Activated CD8-positive, alpha-beta T cell treated with anti-CD3 and anti-CD28 coated beads for 36 hours (primary cell): ENCODE measurements at places on chromosomes 4 and X.
A peak's percentile ranks its signal among the peaks of the same experiment; 100 is the strongest.

GRCh38 chrX:118228041-118228440, 111.4 kb upstream of the KLHL13 start:
- no peaks in the 10 kb centered on the region for H3K36me3 ChIP-seq
- H3K4me1 ChIP-seq, result peaks cover 3% of the 10 kb centered on the region
- H3K4me3 ChIP-seq, result no peak overlapping the region
- H3K27ac ChIP-seq, result no peak overlapping the region

DNA sequence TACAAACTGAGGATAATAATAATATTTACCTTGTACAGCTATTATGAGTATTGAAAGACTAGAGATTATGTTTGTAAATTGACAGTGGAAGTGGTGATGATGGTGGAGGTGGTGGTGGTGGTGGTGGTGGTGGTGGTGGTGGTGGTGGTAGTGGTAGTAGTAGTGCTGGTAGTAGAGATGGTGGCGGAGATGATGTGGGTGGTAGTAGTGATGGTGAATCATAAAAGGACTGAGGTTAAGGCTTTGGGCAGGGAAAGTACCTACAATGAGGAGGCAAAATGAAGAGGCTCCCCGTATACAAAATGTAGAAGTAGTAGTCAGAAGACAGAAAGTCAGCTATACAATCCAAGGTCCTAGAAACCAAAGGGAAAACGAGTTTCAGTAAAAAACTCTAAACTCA, 214.1 kb downstream of the BCOR start:
- H3K4me3 ChIP-seq, result no peak overlapping the region
- H3K27ac ChIP-seq, result peak overlapping the region; percentile 82
- H3K36me3 ChIP-seq, result peaks cover 3% of the 10 kb centered on the region
- H3K27me3 ChIP-seq, result peaks cover 8% of the 10 kb centered on the region
- H3K4me1 ChIP-seq, result peaks cover 17% of the 10 kb centered on the region

GRCh38 chrX:23993012-23993633, 33.9 kb downstream of the KLHL15 start:
- peaks cover 22% of the 10 kb centered on the region for H3K4me1 ChIP-seq
- peaks cover 32% of the 10 kb centered on the region for H3K36me3 ChIP-seq
- no peaks in the 10 kb centered on the region for H3K27me3 ChIP-seq
- peak overlapping the region; percentile 78 for H3K27ac ChIP-seq
- DNase-seq, result peak; percentile 9

DNA sequence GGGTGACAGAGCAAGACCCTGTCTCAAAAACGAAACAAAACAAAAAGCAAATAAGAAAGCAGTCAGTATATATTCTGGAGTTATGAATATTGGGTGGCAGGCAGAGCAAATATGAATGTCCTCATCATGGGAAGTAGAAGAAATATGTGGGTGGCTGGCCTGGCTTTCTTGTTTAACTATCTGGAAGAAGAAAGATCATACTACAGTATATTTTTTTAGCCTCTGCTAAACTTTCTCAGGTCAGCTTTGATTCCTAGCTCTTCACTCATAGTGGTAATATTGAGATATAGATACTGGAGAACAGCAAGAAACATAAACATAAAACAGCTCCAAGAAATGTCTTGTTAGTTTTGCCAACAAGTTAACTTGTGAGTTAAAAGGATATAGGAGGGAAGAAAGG, 192.5 kb downstream of the SOWAHB start:
- no peaks in the 10 kb centered on the region for H3K36me3 ChIP-seq
- no peak for DNase-seq
- H3K27me3 ChIP-seq, result peaks cover 8% of the 10 kb centered on the region
- H3K27ac ChIP-seq, result no peak overlapping the region

GRCh38 chrX:10571260-10571659, 49.1 kb downstream of the MID1 start:
- H3K36me3 ChIP-seq, result no peaks in the 10 kb centered on the region
- H3K4me1 ChIP-seq, result no peaks in the 10 kb centered on the region
- DNase-seq, result no peak
- H3K27ac ChIP-seq, result no peak overlapping the region
- no peak overlapping the region for H3K4me3 ChIP-seq

- H3K27ac ChIP-seq, result no peak overlapping the region
- DNase-seq, result no peak
- peaks cover 4% of the 10 kb centered on the region for H3K27me3 ChIP-seq
These were observed 14.3 kb upstream of the HSD17B11 start for GRCh38 chr4:87405211-87405820.

GRCh38 chr4:28772066-28772465, 1911.4 kb downstream of the STIM2 start:
- no peaks in the 10 kb centered on the region for H3K4me1 ChIP-seq
- no peaks in the 10 kb centered on the region for H3K36me3 ChIP-seq
- H3K4me3 ChIP-seq, result no peak overlapping the region

- H3K36me3 ChIP-seq, result no peaks in the 10 kb centered on the region
- H3K4me1 ChIP-seq, result no peaks in the 10 kb centered on the region
- no peak overlapping the region for H3K27ac ChIP-seq
These were observed 31.3 kb downstream of the EMCN start for GRCh38 chr4:100486496-100486895.

DNA sequence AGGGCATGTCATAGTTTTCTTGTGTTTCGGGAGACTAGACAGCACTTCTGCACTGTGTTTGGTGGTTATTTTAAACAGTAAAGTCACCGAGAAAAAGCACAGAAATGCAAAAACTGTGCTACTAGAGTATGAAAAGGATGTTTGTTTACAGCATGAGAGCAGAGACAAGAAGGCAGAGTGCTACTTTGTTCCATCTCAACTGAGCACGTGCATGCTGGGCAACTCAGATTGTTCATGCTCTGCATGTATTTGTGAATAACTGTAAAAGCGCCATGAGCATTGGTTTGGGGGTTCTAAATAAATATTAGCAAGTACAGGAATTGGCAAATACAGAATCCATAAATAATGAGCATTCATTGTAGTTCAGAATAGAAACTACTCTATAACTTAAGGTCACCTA, 7.4 kb downstream of the EVC start:
- H3K4me1 ChIP-seq, result no peaks in the 10 kb centered on the region
- H3K27me3 ChIP-seq, result peaks cover 4% of the 10 kb centered on the region
- no peak overlapping the region for H3K4me3 ChIP-seq
- H3K27ac ChIP-seq, result no peak overlapping the region

GRCh38 chrX:48490661-48491060, 14.7 kb downstream of the FTSJ1 start:
- H3K36me3 ChIP-seq, result peaks cover 1% of the 10 kb centered on the region
- no peak for DNase-seq
- no peak overlapping the region for H3K4me3 ChIP-seq

DNA sequence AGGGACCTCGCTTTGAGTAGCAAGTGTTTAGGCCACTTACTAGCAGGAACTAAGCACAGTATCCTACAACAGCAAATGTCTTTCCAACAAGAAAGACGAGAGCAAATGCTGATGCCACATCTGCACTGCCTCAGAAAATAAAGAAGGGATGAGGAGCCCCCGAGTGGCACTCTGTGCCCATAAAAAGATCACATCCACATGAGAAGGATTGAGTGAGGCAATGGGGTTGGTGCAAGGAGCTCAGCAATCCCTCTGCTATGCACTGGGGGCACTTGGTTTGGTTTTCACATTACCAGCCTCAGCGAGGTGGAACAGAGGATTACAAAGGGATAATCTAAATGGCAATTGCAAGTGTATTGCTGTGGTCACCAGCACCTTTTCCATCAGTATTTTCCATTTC, 252.8 kb upstream of the SLC7A11 start:
- H3K27ac ChIP-seq, result no peak overlapping the region
- H3K4me3 ChIP-seq, result no peak overlapping the region
- no peaks in the 10 kb centered on the region for H3K4me1 ChIP-seq
- H3K27me3 ChIP-seq, result no peaks in the 10 kb centered on the region

DNA sequence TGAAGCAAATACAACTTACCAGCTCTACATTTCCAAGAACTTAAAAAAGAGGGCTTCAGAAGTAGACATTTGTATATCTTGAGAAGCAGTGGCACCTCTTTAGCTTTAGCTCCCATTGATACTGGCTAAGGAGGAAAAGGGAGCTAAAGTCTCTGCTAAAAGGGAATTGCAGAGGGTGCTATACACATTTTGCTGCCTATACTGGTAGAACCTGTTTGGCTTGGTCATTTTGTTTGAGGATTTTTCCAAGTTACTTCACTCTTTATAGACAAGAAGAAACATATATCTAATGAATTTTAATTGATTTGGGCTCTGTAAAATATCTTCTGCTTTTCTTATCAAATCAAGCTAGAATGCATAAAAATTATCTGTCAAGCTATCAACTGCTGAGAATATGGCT, 11.8 kb downstream of the PAPSS1 start:
- H3K27ac ChIP-seq, result no peak overlapping the region
- no peak for DNase-seq
- peaks cover 15% of the 10 kb centered on the region for H3K4me1 ChIP-seq
- peaks cover 30% of the 10 kb centered on the region for H3K36me3 ChIP-seq

GRCh38 chrX:37679888-37680287, 5.7 kb upstream of the XK start:
- peaks cover 2% of the 10 kb centered on the region for H3K27me3 ChIP-seq
- H3K4me3 ChIP-seq, result no peak overlapping the region
- peaks cover 8% of the 10 kb centered on the region for H3K4me1 ChIP-seq
- no peaks in the 10 kb centered on the region for H3K36me3 ChIP-seq

DNA sequence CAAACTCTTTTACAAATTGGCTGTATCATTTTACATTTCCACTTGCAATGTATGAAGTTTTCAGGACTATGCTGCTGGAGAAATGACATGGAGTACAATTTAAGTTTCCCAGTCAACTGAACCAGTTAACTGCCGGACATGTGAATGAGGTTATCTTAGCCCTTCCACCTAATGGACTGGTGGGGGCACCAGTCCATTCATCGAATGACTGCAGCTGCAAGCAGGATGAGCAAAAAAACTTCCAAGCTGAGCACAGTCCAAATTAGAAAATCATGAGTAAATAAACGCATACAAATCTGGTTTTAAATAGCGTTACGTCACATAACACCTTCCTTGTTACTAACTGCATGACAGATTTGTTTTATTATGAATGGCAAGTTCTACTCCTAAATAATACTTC, 1131.5 kb downstream of the PCDH18 start:
- no peaks in the 10 kb centered on the region for H3K4me1 ChIP-seq
- H3K36me3 ChIP-seq, result no peaks in the 10 kb centered on the region
- H3K4me3 ChIP-seq, result no peak overlapping the region

- no peaks in the 10 kb centered on the region for H3K36me3 ChIP-seq
- no peak overlapping the region for H3K4me3 ChIP-seq
- no peak overlapping the region for H3K27ac ChIP-seq
- peaks cover 27% of the 10 kb centered on the region for H3K4me1 ChIP-seq
- DNase-seq, result no peak
- no peaks in the 10 kb centered on the region for H3K27me3 ChIP-seq
These were observed 80.5 kb downstream of the FAM53A start for GRCh38 chr4:1603413-1604135.

- peak; percentile 4 for DNase-seq
- peaks cover 14% of the 10 kb centered on the region for H3K4me1 ChIP-seq
- H3K27ac ChIP-seq, result no peak overlapping the region
- no peak overlapping the region for H3K4me3 ChIP-seq
These were observed 34.4 kb upstream of the BLTP1 start for GRCh38 chr4:122117743-122118142.

DNA sequence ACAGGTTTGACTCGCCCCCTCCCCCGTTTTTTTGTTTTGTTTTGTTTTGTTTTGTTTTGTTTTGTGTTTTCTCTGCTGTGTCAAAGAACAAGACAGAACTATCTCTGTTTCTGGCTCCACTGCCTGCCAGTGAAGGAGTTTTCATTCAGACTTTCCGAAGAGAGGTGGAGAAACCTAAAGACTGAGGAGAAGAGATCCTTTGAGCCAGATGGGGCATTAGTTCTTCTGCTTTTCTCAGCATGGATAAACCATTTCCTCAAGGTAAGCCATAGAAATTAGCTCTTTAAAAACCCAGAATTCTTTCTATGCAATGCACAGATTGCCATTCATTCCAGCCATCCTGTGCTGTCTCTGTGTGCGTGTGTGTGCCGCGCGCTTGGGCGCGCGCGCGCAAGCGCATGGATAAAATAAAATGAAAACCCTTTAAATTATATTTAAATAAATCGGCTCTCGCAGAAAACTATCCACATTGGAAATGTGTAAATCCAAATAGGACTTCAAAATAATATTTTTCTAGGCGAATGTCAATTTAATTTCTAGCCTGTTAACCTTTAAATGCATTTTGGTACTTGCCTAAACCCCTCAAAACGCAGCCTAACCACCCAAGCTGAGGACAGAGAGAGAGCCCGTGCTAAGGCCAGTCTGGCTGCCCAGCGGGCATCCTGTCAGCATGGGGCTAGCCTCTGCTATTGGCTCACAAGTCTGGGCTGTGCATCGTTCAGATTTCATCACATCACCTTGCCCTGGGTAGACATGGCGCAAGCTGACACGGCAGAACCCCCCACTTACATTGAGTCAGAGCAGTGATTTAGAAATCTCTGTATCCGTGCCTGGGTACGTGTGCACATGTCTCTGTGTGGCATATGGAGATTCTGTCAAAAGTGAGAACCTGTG, 113.0 kb upstream of the VAMP7 start:
- H3K4me1 ChIP-seq, result peaks cover 6% of the 10 kb centered on the region
- H3K27me3 ChIP-seq, result no peaks in the 10 kb centered on the region
- H3K27ac ChIP-seq, result no peak overlapping the region
- no peaks in the 10 kb centered on the region for H3K36me3 ChIP-seq
- DNase-seq, result no peak
- peak overlapping the region; percentile 45 for H3K4me3 ChIP-seq

- H3K4me3 ChIP-seq, result no peak overlapping the region
- no peak overlapping the region for H3K27ac ChIP-seq
- peaks cover 3% of the 10 kb centered on the region for H3K4me1 ChIP-seq
- H3K36me3 ChIP-seq, result no peaks in the 10 kb centered on the region
- no peaks in the 10 kb centered on the region for H3K27me3 ChIP-seq
These were observed 104.5 kb upstream of the MAOA start for GRCh38 chrX:43551590-43551989.
